ENCODE measurements at places on chromosomes 3 and 15.

DNA sequence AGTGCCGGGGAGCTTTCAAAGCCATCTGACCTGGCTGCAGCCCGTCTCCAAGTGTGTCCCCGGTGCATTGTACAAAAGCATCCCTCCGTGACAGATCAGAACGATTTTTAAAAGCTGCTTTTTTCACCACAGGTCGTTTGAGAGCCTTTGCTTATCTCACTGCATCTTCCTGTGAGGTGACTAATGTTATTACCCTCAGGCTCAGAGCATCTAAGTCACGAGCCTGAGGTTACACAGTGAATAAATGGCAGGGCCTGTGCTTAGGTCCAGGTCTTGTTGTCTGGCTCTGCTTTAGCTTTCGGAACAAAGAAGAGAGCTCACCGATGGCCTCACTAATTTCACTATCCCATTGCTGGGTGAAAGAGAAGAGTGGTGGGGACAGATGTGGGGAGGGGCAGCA, 83.3 kb downstream of the SEC22A start:
- DNase-seq, result peak; percentile 10

GRCh38 chr15:43808960-43809678, 8.7 kb downstream of the HYPK start:
- DNase-seq, result no peak

GRCh38 chr3:15015456-15015855, 49.7 kb downstream of the MRPS25 start:
- no peak for DNase-seq

- DNase-seq, result no peak
Measured at GRCh38 chr3:107401301-107401700, 24.1 kb downstream of the CCDC54 start.

DNA sequence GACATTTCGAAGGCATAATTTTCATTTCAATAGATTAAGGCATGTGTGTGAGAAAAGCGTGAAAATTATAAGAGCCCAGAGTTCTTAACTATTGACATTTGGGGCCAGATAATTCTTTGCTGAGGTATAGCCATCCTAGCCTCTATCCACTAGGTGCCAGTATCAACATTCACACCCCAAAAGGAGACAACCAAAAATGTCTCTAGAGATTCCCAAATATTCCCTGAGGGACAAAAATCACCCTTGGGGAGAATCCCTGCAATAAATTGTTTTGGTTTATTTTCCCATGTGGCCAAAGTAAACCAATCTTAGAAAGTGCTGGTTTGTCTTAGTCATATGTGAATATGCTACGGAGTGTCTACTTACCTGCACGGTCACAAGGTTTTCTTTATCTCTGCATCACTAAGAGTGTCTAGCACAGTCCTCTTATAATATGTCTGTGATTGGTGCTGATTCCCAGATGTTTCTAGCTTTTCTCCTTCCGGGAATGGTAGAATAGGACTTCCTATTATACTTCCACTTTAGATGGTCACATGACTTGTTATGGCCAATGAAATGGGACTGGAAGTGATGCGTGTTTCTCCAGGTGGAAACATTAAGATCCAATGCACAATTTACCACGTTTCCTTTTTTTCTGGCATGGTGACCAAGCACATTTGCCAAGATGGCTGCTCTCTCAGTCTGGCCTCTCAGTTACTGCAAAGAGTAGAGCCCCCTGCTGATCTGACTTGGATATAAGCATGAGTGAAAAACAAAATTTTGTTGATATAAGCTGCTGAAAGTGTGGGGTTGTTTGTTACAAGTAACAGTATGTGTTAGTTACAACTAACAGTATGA, 8.0 kb upstream of the KBTBD8 start:
- DNase-seq, result no peak

DNA sequence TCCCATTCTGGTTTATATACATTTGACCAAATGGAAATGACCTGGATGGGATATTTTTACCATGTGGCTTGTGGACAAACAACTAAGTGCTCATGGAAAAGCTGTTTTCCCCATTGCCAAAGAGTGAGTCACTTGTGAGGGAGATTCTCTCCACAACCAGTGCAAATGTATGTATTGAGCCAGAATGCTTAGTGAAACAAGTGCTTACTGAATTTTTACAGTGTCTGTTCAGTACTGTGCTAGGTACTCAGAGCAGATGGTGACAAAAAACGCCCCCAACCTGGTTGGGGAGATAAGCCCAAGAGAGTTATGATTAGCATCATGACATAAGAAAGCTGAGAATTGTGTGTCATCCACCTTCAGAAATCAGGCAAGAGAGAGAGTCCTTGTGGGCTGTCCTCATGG, 2.3 kb downstream of the CHP1 start:
- no peak for DNase-seq

GRCh38 chr3:100436951-100437350, 35.6 kb downstream of the LNP1 start:
- DNase-seq, result no peak

DNA sequence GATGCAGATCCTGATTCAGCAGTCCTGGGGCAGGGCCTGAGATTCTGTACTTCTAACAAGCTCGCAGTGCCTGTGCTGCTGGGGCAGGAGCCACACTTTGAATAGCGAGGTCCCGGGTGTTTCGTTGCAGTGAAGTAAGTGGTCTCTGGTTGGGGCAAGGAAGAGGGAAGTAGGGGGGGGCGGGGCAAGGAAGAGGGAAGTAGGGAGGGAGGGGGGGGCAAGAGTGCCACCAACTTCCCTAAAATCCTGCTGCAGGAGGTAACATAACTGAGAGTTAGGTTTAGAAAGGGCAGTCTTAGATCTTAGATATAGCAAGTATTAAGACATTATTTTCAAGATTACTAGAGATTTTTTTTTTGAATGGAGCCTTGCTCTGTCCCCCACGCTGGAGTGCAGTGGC, 35.5 kb downstream of the CRTAP start:
- no peak for DNase-seq

GRCh38 chr3:174049472-174049871, 651.9 kb downstream of the NLGN1 start:
- DNase-seq, result no peak

- DNase-seq, result peak; percentile 57
Measured at GRCh38 chr3:49928481-49929017, 1.1 kb downstream of the MON1A start.

DNA sequence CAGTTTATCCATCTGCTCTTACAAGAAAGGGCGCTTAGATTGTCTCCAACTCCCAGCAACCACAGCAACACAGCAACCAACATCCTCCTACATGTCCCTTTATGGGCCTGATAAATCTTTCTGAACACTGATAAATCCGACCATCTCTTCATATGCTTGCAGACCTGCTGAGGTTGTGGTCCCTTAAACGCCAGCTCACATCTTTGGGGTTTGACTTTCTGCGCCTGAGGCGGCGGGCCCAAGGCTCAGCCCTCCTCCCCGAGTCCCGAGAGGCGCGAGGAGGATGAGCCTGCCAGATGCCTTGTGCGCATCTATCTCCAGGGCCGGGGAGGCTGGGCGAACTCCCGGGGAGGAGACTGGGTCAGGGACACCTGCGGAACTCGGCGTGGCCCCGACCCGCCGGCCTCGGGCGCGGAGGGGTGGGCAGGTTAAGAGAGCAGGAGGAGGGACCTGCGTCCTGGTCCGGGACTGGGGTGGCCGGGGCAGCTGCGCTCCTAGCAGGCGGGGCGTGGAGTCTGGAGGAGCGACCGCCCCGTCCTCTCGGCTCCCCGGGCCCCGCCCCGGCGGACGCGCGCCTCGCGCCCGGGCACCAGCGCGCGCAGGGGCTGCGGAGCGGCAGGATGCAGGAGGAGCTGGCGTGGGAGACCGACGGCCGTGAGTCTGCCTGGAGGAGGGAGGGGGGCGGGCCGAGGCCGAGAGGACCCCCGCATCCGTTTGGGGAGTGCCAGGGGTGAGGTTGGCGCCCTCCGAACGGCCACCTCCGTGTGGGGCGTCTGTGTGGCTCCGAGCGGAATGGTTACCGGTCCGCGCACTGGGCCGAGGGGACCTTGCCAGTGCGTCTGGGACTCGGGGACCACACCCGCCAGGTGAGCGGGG, at the start of gene ANKDD1A:
TSS of gene ANKDD1A (plus strand) at position 592 of the 876 bp plus-strand sequence. CDS start at position 621, 29 bp downstream.
- DNase-seq, result peak; percentile 92

GRCh38 chr15:49864251-49864650, 243.4 kb downstream of the DTWD1 start:
- no peak for DNase-seq

DNA sequence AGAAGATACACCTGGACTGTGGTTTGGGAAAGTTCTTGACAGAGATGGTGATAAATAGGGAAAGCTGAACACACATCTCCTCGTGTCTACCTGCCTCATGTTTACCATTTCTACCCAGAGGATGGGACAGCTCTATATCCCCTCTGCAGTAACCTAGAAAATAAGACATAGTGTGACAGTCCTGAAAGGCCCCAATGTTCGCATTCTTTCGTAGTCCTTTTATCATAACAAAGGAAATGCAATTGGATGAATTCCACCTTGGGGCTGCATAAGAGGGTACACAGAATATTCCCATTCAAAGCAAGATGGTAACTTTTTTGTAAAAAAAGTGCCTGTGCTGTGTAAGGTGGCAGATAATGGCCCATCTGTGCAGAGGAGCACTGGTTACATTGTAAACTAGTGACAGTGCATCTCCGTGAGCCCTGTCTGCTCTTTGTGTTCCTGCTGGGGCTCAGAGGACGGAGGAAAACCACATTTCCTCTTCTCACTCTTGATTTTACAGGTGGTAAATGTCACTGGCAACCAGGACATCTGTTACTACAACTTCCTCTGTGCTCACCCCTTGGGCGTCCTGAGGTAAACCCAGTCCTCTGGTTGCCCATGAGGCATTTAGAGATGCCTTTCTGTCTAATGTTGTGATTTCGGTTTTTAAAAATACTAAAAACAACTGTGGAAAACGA, 74.3 kb downstream of the SIDT1 start:
- no peak for DNase-seq

- no peak for DNase-seq
Measured at GRCh38 chr3:13292375-13292774, 127.7 kb downstream of the NUP210 start.

- DNase-seq, result no peak
Measured at GRCh38 chr3:81951636-81952035, 190.2 kb upstream of the GBE1 start.

DNA sequence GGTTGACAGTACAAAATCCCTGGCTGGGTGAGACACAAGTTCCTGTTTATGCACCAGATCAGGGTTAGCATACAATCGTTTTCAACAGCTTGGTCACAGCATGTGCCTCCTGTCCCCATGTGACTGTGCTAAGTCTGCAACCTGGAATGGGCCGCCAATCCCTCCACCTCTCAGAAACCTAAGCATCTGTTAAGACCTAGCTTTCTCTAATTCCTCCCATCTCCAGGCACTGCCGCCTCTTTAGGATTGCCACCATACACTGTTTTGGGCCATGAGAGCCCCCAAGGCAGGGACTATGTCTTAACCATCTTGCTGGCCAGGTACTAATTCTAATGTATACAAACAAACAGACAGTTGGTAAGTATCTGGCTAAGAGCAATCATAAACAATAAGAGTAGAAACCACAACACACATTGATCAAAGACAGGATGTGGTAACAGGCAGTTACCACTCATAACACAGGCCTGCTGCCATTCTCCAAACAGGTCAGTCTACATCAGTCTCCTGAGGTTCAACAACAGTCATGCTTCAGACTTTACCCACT, 25.6 kb downstream of the SEC22C start:
- no peak for DNase-seq

- no peak for DNase-seq
Measured at GRCh38 chr3:128746881-128747280, 20.9 kb downstream of the RAB7A start.

GRCh38 chr3:138806376-138807080, 28.2 kb downstream of the PIK3CB start:
- no peak for DNase-seq

DNA sequence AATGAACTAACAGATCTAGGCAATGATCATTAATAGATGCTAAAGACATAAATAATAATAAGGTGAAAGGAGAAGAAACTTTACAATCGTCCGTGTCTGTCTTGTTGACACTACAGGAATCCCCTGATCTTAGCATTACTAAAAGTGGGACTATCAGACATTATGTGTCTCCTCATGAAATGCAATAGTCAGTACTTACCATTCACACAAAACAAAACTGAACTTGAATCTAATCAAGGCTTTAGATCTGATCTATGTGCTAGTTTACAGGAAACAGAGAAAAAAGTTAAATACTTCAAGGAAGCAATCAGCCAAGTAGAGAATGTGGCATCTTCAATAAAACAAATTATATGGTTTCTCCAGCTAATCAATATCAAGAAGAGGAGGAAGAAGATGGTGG, 73.7 kb downstream of the PIK3CB start:
- no peak for DNase-seq

GRCh38 chr3:39502838-39503145, 35.3 kb downstream of the MOBP start:
- DNase-seq, result no peak

DNA sequence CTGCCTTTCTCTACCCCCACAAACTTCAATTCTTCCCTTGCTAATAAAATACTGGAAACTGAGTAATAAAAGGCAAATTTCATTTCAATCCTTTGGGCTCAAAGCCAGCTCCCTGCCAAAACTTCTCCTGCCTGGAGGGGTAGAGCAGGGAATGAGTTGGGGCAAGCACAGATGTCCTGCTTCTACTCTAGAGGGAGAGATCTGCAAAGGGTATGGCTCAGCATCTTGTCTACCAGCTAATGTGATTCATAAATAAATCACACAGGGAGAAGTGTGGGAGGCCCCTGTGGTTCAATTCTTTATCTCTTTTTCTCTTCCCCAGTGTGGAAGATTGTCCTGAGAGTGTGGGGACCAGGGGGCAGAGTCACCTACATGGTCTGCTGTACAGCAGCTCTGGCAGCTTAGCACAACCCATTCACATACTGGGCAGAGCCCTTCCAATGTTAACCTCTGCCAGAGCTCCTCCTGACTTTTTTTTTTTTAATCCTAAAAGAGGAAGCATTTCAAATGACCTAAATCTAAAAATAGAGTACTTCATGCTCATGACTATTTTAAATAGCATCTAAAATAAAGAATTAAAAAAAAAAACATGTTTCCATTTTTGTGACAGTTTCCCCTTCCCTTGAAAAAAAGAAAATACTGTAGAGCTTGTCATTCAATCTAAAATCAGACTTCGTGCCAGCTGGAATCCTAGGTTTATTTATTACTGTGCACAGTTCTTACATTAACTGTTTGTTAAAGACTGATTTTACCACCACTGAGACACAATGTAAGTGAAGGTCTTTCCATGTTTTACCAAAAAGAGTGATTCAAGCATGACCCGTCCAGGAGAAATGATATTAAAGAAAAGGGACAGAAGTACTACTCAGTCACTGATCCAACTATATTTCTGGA, 1083.7 kb upstream of the CFAP20DC start:
- DNase-seq, result no peak

- DNase-seq, result no peak
Measured at GRCh38 chr3:77500721-77501120, 460.8 kb downstream of the ROBO2 start.

DNA sequence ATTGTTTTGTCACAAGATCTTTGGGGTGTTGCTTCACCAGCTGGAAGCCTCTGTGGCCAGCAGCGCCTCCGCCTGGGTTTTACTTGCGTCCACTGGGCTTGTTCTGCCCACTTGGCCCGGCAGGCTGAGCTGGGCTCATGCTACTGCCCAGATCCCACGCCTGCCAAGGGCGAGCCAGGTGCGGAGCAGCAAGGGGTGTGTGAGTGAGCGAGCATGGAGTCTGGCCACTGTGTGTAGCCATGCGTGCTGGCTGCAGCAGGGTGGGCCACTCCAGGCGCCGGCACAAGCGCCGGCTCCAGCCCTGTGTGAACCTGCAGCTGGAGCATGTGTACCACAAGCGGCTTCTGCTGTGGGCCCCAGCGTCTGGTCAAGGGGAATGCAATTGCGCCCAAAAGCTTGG, 416.5 kb upstream of the RGMA start:
- DNase-seq, result no peak

All from endodermal cell (in vitro differentiated cells).